ENCODE measurements at places on chromosomes 2 and 18. TPM values are rescaled to one million over a fixed set of nuclear protein-coding genes. Genes with fewer than 3 reads are reported as not detected.

DNA sequence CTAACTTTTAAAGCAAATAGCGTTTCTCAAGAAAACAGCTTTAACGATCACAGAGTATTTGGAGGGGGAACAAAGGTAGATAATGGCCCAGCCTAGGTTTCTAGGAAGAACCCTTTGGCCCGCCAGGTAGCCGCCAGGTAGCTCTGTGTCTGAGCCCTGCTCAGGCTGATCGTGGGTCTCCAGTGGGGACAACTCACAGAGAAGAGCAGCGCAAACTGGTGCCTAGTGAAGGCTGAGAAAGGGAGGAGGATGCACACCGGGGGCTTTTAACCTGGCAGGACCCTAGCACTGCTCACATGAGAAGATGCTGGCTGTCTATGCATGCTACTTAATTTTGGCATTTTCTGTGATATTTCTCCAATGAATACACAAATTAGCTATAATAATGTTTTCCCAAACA is 5.8 kb downstream of the NGEF start:
- DNase-seq: no peak

- DNase-seq: peak; percentile 5
These were observed 36.5 kb downstream of the CFAP36 start for GRCh38 chr2:55555977-55556376.

GRCh38 chr2:240432430-240432819 is 3.0 kb upstream of the GPC1 start:
- no peak for DNase-seq

- no peak for DNase-seq
These were observed 112.8 kb upstream of the TMEFF2 start for GRCh38 chr2:192307530-192307929.

DNA sequence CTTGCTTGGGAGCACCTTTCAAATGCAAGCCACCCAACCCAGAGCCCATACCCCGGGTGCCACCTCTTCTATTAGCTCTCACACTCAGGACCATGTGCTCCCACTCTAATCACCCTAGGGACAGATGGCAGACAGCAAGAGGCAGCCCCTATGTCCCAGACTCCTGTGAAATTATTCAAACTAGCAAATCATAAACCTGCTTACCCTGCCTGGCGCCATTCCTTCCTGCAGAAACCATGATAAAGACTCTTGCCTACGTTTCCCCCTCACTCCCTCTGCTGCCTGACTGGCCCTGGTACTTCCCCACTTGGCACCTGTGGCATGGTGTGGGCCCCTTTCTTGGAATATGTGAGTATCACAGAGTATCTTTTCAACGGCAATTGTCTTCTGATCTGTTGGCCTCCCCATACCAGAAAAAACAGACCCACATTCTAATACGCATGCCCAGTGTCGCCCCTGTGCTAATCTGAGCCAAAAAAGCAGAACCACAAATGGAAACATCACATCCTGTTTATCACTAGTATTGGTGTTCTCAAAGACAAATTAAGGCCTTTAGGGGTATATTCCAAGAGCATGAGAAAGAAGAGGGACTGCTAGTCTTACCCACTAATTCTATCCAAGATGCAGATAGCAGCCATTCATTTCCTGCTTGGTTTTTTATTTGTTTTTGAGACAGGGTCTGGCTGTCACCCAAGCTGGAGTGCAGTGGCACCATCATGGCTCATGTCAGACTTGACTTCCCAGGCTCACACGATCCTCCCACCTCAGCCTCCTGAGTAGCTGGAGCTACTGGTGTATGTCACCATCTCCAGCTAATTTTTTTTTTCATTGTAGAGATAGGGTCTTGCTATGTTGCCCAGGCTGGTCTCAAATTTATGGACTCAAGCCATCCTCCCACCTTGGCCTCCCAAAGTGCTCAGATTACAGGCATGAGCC is 44.1 kb upstream of the TTC39C start:
- no peak for DNase-seq

- DNase-seq: no peak
These were observed 1.9 kb downstream of the GPR55 start for GRCh38 chr2:230922951-230923717.

DNA sequence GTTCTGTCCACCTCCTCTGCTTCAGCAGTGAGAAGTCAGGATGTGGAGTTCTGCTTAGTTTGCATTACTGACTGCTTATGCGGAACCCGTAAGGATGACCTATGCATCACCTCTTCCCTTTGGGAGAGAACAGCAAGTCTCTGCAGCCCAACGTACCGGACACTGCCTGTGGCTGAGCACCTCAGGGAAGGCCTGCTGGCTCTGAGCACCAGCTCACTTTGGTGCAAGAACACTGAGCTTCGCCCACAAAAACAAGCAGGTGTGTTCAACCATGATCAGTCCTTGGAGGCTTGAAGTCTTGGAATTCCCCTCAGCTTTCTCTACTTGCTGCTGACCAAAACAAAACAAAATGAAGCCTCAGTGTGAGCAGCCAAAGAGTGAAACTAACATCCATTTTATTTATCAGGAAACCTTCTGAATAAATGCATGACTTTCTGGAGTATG is 52.7 kb upstream of the NCK2 start:
- no peak for DNase-seq

DNA sequence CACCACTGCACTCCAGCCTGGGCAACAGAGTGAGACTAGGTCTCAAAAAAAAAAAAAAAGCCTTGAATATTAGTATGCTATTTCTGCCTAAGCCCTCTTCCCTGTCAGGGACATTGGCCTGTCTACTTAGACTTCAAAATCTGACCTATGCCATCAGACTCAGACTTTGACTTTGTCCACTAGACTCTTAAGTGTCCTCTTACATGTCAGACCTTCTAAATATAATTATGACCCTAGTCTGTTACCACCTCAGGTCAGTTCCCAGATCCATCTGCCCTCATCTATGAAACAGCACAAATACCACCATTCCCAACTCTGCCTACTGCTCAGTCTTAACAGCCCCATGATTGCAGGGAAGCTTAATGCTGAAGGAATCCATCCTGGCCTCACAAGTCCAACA is 244.6 kb downstream of the ZEB2 start:
- no peak for DNase-seq

- DNase-seq: no peak
These were observed 208.6 kb downstream of the C1D start for GRCh38 chr2:67854103-67854743.

Gene ACVR1C
- total RNA-seq: 2.4 TPM

Gene LIMS3
- total RNA-seq: not detected

Gene FBXO48
- total RNA-seq: 2.4 TPM
